Cortex of kidney (tissue), 1 donor: ENCODE measurements at places on chromosomes 6 and 20.

DNA sequence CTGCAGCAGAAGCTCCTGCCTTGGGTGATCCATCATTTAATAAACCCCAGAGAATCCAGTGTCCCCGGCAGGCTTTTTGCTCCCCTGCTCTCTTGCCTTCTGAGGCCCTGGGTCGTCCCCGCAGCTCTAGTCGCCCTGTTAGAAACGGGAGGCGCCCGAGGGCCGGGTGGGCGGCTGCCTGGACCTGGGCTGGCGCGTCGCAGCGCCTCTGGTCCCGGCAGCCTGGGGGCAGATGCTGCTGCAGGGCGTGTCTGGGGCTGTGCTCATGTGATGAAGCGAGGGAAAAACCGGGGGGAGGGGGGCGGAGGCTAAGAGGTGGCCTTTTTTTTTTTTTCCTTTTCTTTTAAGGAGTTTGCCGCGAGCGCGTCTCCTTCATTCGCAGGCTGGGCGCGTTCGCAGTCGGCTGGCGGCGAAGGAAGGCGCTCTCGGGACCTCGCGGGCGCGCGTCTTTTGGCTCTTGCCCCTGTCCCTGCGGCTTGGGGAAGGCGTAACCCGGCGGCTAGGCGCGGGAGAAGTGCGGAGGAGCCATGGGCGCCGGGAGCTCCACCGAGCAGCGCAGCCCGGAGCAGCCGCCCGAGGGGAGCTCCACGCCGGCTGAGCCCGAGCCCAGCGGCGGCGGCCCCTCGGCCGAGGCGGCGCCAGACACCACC lies 394 bp downstream of the AKAP12 start:
- no peak for DNase-seq

DNA sequence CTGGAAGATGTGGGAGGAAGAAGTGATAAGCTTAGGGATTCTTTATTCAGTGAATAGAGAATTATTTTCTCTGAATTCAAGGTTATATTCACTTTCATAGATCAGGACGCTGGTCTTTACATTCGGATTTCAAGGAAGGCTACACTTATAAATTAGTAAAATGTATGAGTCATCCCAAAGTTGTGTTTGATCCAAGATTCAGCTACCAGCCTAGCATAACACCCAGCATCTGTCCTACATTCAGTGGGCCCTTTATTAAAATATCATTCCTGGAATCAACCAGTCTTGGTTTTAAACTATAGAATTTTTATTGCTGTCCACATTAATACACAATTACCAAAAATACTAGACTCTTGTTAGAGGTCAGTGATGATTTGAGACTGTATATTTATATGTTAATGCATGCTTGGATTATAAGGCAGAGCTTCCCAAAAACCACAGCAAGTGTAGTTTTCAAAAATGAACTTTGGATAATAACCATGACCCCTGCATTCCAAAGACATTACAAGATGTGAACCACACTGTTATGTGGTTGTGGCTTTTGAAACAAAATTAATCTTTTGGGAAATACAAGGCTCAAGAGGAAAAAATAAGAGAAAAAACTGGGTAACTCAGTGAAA lies 210.7 kb upstream of the CNR1 start:
- no peak for DNase-seq

DNA sequence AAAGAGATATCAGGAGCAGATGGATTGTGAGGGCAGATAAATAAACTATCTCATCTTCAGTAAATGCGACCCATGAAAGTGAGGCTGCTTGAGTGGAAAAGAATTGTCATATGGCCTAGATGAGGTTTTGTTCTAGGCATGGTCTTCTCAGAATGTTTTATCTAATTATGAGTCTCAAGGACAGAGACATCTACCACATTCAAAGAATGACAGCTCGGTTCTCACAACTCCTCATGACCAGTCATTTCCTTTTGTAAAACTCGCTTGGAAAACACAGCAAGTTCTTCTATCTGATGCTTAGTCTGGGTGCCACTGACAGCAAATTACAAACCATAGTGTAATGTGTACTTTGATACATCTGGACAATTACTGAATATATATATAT lies 140.5 kb downstream of the CCDC170 start:
- no peak for DNase-seq

DNA sequence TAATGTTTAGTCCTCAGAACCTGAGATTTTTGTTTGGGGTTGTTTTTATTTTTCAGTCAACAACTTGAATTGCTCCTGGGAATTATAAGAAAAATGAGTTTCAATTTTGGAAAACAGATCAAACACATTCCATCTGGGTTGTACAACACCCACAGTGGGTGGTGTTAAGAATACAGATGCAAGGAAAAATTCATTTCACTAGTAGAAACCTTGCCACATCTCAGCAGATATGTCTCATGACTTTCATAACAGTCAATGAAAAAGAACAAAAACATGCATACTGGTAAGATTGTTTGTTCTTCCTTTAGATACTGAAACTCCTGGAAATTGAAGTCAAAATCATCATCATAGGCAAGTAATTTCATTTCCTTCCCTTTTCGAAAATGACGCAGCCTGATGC lies 78.9 kb downstream of the MOXD1 start:
- DNase-seq, result no peak

- DNase-seq, result no peak
Observed at GRCh38 chr20:23152308-23152892, 66.3 kb upstream of the CD93 start.

- DNase-seq, result no peak
Observed at GRCh38 chr6:17725083-17725482, 18.4 kb upstream of the NUP153 start.

- DNase-seq, result no peak
Observed at GRCh38 chr6:35739645-35740524, 3.1 kb downstream of the ARMC12 start.

- DNase-seq, result no peak
Observed at GRCh38 chr6:98839781-98840361, 5.5 kb downstream of the POU3F2 start.

DNA sequence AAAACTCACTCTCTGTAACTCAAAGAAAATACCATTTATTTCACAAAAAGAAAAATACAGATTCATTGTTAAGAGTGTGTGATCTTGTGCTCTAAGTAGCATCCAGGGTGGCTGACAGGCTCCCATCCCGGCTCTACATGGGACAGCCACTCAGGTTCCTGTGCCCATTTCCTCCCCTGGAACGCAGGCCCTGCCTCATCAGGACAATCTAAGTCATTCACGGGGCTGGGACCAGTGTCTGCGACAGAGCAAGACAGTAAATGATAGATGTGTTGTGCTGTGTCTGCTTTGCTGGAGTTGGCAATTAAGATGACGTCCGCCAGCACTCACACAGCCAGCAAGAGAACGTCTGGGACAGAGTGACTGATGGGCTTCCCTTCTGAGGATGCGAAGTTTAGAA lies 6.9 kb upstream of the FAM209A start:
- no peak for DNase-seq

GRCh38 chr20:63756648-63756991 lies 17.0 kb downstream of the SLC2A4RG start:
- no peak for DNase-seq

DNA sequence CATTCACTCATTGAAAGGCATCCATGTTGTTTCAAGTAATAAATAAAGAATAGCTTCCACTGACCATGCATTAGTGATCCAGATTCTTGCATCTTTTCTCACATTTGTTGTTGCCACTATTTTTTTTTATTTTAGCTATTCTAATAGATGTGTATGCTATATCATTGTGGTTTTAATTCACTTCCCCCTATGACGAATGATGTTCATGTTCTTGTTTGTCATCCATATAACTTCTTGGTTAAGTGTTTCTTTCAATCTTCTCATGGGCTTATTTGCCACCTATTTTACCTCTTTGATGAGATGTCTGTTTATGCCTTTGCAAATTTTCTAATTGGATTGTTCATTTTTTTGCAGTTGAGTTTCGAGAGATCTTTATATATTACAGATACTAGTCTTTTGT lies 681.2 kb downstream of the HDGFL1 start:
- no peak for DNase-seq

DNA sequence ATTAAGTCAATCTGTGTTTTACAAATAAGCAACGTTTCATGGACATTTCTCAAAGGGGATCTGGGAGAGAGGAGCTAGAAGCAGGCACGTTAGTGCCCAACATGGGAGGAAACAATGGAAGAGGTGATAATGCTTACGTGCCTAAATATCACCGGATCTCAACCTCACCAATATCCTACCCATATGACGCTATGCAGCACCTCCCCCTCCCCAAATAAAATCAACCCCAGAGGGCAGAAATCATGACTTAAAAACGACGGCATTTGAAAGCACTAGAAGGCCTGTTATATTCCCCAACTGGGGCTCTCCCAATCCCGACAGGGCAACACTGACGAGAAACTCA lies 425 bp downstream of the HBS1L start:
- no peak for DNase-seq

GRCh38 chr6:41074692-41075436 lies 2.1 kb downstream of the NFYA start:
- DNase-seq, result no peak

- DNase-seq, result no peak
Observed at GRCh38 chr20:36199345-36200257, 36.7 kb upstream of the AAR2 start.

GRCh38 chr6:117728626-117729025 lies 53.4 kb downstream of the NUS1 start:
- no peak for DNase-seq

DNA sequence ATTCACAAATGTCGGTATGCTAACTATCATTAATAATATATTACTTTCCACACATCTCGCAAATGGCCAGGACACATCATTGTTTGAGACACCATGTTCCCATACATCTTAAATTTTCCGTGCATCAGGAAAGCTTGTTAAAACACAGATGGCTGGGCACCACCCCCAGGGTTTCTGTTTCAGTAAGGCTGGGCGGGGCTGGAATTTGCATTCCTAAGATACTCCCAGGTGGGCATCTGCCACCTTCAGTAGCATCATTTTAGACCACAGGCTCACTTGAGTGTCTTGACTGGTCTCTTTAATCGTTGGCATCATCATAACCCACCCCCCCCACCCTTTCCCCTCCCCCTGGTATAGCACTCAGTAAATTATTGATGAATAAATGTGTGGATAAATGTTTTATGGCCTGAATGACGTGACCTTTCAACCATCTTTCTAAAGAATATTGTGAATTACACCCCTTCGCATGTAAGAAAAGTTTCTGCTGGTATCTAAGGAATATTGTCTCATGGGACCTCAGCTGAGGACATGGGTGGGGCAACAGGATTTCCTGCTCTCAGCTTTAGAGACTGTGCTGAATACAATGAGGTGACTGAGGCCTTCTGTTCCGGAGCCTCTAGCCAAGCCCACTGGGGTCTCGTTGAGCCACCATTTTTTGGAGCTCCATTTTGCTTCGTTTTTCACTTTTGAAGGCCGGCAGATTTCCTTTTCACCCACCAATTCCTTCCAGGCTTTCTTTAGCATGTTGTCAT lies 124.1 kb upstream of the NEDD9 start:
- no peak for DNase-seq

DNA sequence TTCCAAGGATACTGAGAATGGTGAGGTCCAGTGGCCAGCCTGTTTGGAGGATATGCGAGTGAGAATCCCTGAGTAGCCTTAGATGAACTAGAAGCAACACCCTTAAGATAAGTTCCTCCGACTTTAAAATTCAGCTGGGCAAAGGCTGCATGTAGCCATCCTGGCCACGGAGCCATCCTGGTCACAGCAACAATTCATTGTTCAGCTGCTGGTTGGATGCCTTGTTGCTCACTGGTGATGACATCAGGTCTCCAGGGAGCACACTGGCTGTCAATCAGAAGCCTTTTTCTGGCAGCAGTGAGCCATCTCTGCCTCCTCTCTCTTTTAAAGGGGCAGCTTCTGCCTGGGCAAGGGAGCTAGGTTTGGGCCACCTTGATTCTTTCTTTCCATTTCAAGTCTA lies 22.4 kb upstream of the RIMS4 start:
- DNase-seq, result no peak

DNA sequence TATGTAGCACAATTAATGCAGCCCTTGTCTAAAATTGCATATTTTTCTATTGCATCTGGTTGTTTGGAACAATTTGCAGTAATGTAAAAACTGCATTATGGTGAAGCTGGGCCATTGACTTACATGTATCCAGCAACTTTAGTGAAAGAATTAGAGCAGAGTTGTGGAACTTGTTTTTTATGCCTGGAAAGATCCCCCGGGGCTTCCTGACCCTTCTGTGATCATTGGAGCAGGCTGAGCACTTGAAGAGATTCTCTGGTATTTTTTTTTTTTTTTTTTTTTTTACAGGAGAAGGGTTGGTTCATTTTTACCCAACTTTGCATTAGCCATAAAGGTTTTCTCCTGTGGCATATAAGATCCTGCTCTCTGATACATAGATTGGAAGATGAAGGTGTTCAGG lies 45.0 kb downstream of the LIN28B start:
- DNase-seq, result no peak

GRCh38 chr6:127878115-127878514 lies 22.7 kb downstream of the THEMIS start:
- no peak for DNase-seq

GRCh38 chr6:130037207-130037811 lies 18.9 kb downstream of the L3MBTL3 start:
- no peak for DNase-seq

DNA sequence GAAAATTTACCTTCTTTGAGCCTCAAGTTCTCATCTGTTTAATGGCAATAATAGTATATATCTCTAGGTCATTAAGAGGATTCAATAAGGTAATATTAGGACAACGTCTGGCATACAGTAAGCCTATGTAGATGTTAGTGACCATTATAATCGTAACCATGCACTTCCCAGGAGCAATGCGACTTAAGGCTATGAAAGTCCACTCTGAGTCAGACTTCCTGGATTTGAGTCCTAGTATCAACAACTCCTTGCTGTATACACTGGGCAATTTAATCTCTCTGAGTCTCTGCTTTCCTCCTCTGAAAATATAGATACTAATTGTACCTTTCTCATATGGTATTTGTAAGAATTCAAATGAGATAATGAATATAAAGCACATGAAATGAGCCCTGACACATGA lies 168.1 kb upstream of the HDDC2 start:
- no peak for DNase-seq

DNA sequence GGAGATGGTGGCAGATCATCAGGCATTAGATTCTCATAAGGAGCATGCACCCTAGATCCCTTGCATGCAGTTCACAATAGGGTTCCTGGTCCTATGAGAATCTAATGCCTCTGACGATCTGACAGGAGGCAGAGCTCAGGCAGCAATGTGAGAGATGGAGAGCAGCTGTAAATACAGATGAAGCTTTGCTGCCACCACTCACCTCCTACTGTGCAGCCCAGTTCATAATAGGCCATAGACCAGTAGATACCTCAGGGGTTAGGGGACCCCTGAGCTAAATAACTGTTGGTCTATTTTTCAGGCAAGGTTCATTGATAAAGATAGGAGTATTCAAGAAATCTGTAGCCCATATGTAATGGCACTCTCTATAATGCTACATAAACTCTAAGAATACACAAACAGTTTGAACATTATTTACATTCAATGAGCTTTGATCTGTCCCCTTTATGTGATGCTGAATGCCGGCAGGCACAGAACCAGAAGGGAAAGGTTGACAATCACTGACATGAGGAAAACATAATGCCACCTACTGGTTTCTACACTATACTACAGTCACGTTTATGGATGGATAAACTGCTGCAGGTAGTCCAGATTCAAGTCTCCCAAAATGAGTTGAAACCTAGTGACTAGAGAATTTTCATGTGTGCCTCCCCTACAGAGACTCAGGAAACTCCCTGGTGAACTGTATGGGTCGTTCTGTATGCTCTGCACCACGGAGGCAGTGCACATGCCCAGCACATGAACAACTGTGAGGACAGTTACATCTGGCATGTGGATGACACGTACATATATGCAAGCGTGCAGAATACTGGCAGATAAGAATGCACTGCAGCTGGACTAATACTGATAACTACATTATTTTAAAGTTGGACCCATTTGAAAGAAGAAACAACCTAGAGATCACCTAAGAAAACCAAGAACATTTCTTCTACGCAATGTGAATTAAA lies 72.0 kb downstream of the DST start:
- no peak for DNase-seq
